M059J (cell line): ENCODE measurements at places on chromosomes 4 and X.

GRCh38 chr4:20428436-20429160 is 176.9 kb downstream of the SLIT2 start:
- peak; percentile 29 for DNase-seq

- no peak for DNase-seq
Observed at GRCh38 chrX:3393178-3393577, 46.7 kb upstream of the MXRA5 start.

DNA sequence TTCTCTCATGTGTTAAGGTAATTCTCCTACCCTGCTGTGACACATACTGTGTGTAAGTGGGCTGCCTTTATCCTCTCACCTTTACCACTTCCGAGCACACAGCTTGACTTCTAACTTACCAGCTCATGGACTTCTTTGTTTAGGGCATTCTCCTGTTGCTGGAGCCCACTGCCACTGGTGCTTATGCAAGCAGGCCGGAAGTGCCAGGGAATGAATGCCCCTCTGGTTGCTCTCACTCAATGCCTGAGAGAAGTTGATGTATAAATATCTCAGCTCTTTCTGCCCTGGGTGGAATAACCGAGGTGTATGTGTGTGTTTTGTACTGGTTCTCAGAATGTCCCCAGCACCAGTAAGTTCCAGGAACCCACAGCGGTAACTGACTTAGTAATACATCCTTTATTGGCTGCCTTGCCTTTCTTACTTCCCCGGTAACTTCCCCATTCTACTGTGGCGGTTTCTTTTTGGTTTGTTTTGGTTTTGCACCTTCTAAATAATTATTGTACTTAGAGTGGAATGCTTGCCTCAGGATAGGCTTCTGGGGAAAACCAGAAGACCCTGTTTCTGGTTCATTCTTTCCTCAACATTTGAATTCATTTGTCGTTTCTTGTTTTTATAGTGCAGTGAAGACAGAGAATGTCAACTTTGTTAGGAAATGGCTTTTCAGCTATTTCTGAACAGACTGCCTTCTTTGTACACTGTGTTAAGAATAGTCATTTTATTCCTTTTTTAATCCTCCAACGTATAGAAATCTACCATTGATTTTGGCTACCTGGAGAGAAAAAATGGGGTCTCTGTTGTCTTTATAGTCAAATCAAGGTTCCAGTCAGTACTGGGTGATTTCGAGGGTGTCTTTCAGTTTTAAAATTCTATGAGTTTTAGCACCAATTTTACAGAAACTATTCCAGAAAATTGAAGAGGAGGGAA is 45.4 kb downstream of the CXorf58 start:
- DNase-seq: no peak

DNA sequence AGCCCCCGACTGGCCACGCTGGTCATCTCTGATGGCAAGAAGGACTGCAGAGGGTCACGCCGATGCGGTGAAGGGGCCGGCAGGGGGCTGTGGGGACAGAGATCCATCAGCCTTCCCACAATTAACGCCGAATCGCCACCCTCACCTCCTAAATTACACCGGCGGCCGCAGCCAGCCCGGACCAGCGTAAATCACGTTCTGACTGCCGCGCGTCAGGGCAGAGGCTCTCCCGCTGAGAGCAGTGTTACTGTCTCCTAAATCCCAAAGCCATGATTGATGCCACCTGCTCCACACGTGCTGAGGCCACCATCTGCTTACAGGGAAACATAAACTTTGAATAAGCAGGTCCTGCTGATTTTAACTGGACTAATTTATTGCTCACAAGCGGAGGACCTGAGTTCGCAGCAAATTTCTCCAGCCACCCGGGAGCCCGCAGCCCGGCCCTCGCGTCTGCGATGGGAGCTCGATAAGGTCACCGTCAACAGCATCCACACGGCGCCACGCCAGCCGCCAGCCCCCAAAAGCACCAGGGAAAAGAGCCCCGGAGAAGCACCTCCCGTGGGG is 127.3 kb upstream of the NKX1-1 start:
- no peak for DNase-seq

- no peak for DNase-seq
Observed at GRCh38 chr4:167721617-167722486, 370.5 kb upstream of the ANXA10 start.

DNA sequence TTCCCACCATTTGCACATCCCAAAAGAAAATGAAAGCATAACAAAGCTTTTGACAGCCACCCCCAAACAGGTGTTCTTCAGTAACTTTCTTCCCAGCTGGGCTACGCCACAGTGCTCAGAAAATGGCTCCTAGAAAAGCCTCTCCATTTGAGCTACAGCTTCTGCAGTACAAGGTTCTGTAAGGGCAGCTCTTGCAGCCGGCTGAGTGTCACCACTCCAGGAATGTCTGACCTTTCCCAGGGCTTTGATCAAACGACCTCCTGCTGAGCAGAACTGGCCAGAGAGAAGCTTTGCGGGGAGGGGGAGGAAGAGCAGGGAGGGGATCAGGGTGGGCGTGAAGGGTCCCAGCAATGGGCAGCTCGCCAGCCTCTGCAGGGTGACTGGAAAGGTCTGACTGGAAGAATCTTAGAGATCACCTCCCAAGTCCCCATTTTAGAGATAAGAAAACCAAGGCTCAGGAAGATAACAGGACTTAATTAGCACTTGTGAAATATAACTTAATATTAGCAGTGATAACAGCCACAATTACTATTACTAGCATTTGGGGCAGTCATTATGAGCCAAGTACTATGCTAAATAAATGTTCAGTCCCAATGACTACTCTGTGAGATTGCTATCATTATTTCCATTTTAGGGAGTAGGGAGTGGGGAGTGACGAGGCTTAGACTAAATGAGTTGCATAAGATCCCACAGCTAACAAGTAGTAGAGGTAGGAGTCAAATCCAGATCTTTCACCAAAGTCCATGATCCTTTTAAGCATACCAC is 51.1 kb downstream of the LEF1 start:
- DNase-seq: peak; percentile 49

- DNase-seq: peak; percentile 36
Observed at GRCh38 chr4:124433500-124433899, 279.0 kb downstream of the ANKRD50 start.

- no peak for DNase-seq
Observed at GRCh38 chr4:22487328-22487727, 28.5 kb downstream of the ADGRA3 start.

DNA sequence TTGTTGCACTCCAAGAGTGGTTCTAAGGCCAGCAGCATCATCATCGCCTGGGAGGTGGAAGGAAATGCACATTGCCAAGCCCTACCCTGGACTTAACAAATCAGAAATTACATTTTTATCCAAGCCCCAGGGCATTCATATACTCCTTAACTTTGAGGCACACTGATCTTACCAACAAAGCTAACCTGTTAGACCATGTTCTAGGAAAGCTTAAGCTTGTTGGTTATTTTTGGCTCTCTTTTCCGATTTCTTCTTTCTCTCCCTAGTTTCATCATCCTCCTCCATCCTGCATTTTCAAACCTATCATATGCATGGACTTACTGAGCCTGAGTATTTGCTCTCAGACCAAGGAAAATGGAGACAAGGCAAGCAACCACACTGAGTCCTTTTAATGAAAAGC is 133.4 kb downstream of the OPHN1 start:
- no peak for DNase-seq

DNA sequence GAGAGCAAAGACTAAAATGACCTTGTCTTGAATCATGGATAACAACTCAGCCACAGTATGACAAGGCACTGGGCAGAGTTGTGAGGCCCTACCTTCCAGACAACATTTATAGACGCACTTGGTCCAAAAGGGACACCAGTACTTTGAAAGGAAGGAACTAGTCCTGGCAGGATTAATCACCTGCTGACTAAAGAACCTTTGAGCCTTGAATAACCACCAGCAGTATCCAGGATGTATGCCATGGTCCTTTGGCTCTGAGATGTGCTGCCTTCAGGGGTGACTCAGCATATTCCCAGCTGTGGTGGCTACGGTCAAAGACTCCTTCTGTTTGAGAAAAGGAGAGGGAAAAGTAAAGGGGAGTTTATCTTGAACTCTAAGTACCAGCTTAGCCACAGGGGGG is 118.1 kb upstream of the PRR32 start:
- no peak for DNase-seq

GRCh38 chr4:44806071-44806470 is 79.7 kb upstream of the GNPDA2 start:
- no peak for DNase-seq

GRCh38 chr4:108852691-108853090 is 89.8 kb upstream of the ETNPPL start:
- DNase-seq: no peak

- no peak for DNase-seq
Observed at GRCh38 chr4:63020661-63021060, 1388.6 kb downstream of the TECRL start.

GRCh38 chr4:150974750-150975149 is 40.3 kb downstream of the LRBA start:
- no peak for DNase-seq

DNA sequence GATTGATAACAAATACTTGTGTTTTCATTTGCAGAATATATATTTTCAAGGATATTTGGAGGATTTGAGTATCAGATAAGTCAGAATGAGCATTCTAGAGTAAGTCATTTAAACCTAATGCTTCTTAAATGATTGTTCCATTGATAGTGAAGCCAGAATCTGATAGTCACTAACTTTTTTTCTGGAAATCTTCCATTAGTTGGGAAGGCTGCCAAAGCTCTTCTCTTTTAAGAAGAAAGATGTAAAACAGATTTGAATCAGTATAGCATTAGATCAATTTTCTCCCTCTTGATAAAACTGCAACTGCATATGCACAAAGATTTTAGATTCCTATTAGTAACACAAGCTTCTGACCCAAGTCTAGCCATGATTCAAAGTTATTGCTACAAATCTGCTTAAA is 256.7 kb downstream of the SPOCK3 start:
- DNase-seq: no peak

DNA sequence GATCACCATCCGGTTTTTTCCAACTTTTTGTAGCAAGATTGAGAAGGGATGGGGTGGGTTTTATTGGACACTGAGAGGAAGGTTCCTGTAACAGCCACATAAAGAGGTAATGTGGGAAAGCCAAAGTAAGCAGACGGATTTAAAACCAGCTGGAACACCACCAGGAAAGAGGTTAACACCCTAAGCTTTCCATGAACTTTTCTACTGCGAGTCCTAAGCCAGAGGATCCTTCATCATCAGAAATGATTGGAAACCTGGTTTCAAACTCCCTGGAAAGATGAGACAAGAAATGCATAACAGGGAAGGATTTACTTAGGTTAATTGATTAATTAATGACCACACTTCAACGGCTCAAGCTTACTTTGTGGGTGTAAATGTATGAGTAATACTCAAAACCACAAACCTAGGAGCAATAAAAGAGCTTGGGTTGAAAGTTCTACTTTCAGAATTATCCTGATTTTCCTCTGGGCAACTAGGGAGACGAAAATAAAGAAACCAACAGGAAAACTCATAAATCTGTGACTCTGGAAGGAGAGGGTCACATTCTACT is 91.5 kb downstream of the COX18 start:
- DNase-seq: peak; percentile 47

GRCh38 chr4:53599632-53600031 is 8.3 kb upstream of the LNX1 start:
- no peak for DNase-seq

DNA sequence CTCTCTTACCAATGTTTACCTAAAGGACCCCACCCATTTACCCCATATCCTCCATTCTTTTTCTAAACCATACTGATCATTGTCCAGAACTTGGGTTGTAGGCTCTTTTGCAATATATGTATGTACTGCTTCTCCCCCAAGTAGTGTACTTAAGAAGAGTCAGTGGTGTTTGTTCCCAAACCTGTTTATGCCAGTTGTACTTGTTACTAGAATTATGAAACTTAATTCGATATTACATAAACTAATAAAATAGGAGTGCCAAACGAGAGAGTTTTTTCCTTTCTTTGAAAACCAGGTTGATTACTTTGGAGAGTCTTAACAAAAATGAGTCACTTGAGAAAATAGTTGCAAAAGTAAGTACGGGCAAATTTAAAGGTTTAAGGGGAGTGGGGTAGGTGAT is 96.3 kb downstream of the GEMIN8 start:
- DNase-seq: no peak

DNA sequence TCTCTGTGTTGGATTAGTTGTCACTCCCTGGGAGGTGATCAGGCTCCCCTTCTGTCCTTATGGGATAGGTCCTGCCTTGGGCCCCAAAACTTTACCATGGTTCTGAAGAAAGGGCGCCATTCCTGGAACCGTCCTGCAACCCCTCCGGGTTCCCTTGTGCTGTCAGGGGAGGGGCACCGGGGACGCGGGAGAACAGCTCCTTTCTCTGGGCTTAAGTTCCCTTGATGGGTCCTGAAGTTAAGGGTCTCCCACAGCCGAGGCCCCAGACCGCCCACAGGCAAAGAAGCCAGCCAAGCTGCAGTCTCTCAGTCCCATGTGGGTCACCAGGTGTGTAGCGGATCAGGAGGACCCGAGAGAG is 44.8 kb downstream of the UGT2A3 start:
- DNase-seq: no peak

DNA sequence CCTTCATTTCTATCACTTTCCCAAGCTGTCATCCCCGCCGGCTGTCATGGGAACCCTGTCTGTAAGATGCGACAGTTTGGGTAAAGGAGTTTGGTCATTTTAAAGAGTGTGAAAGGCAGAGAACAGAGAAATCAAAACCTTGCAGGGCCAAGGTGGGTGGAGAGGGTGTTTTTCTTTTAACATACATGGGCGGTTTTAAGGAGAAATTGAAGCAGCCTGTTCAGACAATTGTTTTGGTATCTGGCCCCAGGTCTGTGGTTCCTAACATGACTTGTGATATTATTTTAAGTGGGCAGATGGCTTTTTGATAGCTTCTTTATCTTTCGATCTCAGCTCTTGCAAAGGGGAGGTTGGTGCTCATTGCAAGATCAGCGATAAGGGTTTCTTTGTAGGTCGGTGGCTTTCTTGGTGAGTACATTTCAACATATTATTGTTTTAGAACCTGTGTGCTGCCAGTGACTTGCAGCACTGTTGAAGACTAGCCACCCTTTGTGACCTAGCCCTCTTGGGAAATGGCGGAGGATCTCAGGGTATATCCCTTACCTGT is 3.7 kb downstream of the PPP1R3F start:
- DNase-seq: no peak

DNA sequence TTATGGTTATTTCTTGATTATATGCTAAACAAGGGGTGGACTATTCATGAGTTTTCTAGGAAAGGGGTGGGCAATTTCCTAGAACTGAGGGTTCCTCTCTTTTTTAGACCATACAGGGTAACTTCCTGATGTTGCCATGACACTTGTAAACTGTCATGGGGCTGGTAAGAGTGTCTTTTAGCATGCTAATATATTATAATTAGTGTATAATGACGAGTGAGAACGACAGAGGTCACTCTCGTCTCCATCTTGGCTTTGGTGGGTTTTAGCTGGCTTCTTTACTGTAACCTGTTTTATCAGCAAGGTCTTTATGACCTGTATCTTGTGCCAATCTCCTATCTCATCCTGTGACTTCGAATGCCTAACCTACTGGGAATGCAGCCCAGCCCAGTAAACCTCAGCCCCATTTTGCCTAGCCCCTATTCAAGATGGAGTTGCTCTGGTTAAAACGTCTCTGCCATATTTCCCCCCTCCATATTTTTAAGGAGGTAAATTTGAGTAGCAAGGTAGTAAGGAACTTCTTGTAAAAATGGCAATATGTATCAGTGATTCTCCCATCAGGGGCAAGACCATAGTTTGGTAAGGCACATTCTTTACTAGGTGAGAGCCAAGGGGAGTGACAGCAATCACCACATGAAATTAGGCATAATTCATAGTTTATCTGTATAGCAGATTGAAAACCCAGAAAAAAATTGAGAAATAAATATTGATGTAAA is 2.6 kb downstream of the CXCL2 start:
- DNase-seq: no peak

GRCh38 chrX:129035180-129035579 is 488.1 kb downstream of the SMARCA1 start:
- DNase-seq: no peak

- no peak for DNase-seq
Observed at GRCh38 chrX:29466456-29466855, 748.9 kb upstream of the MAGEB2 start.
